ENCODE measurements at places on chromosomes 5 and 9.

DNA sequence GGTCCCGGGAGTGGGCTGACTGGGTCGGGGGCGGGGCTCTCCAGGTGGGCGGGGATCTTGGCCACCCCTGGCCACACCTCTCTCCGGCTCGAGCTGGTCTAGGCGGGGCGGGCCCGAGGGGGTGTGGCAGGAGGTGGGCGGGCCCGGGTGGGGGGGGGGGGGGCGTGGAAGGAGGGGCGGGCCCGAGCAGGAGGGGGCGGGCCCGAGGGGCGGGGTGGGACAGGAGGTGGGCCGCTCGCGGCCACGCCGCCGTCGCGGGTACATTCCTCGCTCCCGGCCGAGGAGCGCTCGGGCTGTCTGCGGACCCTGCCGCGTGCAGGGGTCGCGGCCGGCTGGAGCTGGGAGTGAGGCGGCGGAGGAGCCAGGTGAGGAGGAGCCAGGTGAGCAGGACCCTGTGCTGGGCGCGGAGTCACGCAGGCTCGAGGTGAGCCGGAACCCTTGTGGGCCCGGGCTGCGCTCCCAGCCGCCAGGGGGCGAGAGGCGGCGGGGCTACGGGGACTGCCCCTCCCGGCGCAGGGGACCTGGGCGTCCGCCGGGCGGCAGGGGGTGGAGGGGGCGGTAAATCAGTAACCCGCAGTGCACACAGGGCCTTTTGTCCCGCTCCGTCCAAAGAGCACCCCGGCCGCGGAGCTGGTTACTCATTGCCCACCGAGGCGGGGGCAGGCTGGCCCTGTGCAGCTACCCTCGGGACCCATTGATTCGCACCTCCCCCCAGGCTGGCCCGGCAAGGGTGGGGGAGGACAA, at the start of gene FGFR4:
Gene FGFR4 (plus strand): TSS at position 262 of the 744 bp plus-strand sequence. CDS start 2,688 bp downstream, outside the sequence.
- peak; percentile 59 for DNase-seq

DNA sequence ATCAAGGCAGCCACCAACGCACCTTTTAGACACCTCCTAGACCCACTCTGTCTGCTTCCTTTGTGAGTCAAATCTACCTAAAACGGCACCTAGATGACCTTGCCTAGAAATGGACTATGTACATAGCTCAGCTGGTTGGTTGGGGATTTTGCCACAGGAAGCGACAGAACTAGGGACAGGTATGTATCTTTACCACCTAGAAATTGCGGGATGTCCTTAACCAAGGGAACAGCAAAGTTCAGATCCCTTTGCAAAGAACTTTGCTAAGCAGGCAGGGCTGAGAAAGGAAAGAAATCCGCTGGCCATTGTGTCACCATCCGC, 2.0 kb upstream of the ENC1 start:
- no peak for DNase-seq

DNA sequence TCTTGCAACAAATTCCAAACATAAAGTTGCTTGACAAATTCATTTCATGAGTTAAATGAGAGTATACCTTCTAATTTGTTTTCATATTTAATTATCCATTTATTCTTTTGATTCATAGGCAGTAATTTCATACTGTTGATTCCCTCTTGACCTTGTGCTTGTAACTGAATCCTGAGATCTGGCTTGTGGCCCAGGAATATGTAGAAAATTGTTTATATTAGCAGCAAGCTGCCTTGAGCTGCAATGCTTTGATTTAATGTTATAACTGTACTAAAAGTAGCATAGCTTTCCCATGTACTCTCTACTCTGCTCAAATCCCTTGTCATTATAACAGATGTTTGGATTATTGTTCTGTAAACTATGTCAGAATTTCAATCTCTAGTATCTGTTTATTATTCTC, 780.7 kb downstream of the NR2F1-AS1 start:
- DNase-seq, result no peak

DNA sequence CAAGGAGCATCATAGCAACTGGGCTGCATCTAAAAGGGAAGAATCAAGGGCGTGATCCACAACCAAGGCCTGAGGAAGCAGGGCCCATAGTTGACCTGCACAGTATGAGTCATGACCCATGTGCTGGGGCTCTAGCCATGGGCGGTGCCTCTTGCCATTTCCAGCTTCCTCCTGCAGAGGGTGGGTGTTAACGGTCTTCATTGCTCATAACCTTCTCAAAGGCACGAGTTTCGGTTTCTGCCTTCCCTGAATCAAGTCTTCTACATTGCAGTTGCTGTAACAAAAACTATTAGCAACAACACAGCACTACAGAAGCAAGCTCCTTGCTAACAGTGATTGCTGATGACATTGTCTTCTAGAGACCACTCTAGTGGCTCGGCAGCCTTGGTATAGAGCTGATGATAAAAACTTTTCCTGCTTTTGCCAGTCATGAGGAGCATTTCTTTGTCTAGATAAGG, 66.9 kb downstream of the CTSL start:
- DNase-seq, result peak; percentile 77

GRCh38 chr9:99363509-99363908, 141.4 kb downstream of the SEC61B start:
- DNase-seq, result no peak

GRCh38 chr9:101479338-101480030, 43.9 kb upstream of the ALDOB start:
- no peak for DNase-seq

- DNase-seq, result no peak
Measured at GRCh38 chr9:106830527-106831150, 32.3 kb upstream of the ZNF462 start.

- DNase-seq, result no peak
Measured at GRCh38 chr5:56760723-56761122, 54.6 kb upstream of the MAP3K1 start.

DNA sequence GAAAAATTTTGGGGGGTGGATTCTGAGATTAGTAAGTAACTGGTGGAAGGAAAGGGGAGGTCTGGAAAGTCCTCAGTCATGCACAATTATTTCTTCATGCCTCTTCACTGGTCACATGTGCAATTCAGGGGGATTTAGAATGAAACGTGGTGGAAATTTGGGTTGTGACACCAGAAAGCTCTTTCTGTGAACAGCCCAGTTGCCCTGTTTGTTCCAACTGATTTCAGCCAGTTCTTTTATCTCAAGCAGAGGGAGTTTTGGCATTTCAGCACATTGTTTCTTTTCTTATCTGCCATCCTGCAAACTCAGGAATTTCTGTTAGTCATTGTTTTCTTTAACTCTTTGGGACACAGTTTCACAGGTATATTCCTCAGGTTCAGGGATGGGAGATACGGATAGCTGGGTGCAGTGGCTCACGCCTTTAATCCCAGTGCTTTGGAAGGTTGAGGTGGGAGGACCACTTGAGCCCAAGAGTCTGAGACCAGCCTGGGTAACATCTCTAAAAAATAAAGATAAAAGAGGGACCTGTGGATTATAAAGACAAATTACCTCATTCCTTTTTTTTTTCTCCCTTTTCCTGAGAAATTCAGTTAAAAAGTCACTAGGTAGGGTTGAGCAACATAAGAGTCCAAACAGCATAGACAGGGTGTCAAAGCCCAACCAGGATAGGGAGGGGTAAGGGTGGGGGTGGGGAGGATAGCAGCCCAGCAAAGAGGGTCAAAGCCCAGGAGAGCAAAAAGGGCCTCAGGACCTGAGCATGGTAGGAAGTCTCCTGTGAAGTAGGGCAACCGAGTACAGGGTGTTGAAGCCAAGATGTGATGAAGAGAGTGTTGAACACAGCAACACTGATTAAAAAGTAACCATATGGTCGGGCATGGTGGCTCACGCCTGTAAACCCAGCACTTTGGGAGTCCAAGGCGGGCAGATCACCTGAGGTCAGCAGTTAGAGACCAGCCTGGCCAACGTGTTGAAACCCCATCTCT, 5.4 kb upstream of the B4GALT1 start:
- DNase-seq, result no peak

GRCh38 chr5:65102976-65103711, 334.4 kb downstream of the CWC27 start:
- DNase-seq, result peak; percentile 39

Data from T-helper 2 cell treated with Interferon-gamma antibody and Interleukin-4, amounts not matched to agents 5 μg/mL and 100 μg/mL, for 36 hours (primary cell).